WERI-Rb-1 (cell line): ENCODE measurements at places on chromosomes 5 and 9.

GRCh38 chr5:80516826-80517225 is 28.9 kb downstream of the FAM151B start:
- no peak for DNase-seq

DNA sequence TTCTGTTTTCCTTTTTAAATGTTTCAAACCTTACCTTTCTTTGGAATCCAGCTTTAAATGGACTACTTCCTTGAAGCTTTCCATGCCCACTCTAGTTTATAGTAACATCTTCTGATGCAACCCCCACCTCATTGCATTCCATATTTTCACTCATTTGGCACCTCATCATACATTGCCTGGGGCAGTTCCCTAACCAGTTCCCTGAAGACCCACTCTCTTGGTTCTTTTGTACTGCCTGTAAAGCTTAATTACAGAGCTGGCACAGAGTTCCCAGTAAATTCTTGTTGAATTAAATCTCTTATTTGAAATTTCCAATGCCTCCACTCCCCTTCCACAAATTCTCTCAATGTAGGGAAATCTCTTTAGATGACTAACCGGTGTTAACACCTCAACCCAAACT is 257.2 kb downstream of the ARRDC3 start:
- DNase-seq, result no peak

GRCh38 chr5:160545832-160546231 is 124.2 kb downstream of the PTTG1 start:
- DNase-seq, result no peak

DNA sequence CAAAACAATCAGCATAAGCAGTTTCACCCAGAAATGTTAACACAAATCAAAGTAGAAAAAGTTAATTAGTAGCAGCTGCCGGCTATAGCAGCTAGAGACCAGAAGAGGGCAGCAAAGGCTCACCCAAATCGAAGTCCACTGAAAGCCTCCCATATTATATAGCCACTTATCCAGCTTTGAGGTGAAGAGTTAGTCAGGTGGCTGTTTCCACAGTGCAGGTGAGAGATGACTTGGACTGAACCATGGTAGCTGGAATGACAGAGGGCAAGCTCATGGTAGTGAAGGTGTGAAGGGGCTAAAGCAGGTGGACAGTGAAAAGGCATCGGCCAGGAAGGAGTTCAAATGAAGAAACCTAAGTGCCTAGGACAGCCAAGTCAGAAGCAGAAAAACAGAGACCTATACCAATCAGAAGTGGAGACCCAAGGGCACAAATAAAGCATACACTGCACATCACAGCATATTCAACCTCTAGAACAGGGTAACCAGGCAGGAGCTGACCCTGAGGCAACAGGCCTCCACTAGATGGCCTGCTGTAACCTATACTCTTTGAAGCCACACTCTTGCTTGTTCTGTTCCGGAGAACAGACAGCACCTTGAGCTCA is 7.2 kb upstream of the RNF38 start:
- DNase-seq, result peak; percentile 53

DNA sequence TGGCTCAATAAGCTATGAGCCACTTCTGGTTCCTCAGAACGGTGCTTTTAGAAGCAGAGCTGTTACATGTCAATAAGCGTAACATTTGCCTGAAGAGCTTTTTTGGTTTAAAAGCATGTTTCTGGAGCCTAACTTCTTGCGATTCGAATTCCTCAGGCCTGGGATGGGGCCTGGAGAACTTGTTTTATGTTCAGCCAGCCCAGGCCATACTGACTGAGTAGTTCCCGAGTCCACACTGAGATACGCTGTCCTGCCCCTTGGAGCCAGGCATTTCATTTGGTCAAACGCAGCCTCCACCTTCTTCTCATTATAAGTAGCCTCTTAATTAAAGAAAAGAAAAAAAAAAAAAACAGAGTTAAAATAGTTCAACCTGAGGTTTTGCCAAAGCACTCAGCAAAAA is 260.6 kb upstream of the ANKRD55 start:
- no peak for DNase-seq

DNA sequence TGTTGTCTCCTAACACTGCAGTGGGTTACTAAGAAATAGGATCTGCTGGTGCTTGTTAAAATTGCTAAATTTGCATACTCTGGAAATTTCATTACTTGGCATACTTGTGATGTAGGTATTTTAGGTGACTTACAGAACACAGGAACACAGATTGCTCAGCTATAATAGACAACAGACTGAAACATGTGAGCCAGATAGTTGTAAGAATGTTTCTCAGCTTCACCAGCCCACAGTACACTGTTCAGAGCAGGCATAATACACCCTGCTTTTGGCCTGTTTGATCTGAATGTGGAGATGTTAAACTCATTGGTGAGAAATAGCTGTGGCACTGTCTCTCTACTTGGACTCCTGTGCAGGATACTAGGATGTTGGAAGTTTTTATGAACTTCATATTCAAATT is 275.7 kb downstream of the CSNK1G3 start:
- DNase-seq, result no peak

GRCh38 chr9:132023419-132024180 is 56.1 kb downstream of the MED27 start:
- peak; percentile 63 for DNase-seq

DNA sequence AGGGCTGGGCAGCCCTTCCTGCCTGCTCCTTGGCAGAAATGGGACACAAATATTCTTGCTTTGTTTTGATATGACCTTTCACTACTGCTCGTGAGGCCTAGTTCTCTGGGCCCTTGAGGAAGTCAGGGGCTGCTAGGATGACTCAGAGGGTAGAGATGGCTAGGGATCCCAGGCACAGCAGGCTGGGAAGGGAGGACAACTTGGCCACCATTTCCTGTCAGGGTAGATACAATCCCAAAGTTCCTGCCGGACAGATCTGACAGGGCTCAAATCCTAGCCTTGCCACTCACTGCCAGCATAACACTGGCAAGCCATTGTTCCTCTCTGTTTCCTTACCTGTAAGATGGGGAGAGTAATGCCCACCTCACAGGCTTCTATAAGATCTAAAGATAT is 31.7 kb upstream of the MEIKIN start:
- DNase-seq, result no peak

GRCh38 chr5:16550316-16550952 is 66.4 kb downstream of the RETREG1 start:
- DNase-seq, result peak; percentile 71

- no peak for DNase-seq
These were observed 572.8 kb downstream of the TLE1 start for GRCh38 chr9:81116340-81117137.

GRCh38 chr5:72107901-72108201 is 576 bp downstream of the MAP1B start:
- DNase-seq, result peak; percentile 42

- DNase-seq, result peak; percentile 73
These were observed 4.8 kb upstream of the SMU1 start for GRCh38 chr9:33081128-33081851.

- no peak for DNase-seq
These were observed 40.1 kb upstream of the RNF180 start for GRCh38 chr5:64125521-64125920.

GRCh38 chr9:33813712-33814641 is 3.0 kb upstream of the UBE2R2 start:
- no peak for DNase-seq
